ENCODE measurements at places on chromosomes 4 and X.

GRCh38 chr4:81470456-81471297 is 1.0 kb downstream of the RASGEF1B start:
- DNase-seq, result peak; percentile 67

DNA sequence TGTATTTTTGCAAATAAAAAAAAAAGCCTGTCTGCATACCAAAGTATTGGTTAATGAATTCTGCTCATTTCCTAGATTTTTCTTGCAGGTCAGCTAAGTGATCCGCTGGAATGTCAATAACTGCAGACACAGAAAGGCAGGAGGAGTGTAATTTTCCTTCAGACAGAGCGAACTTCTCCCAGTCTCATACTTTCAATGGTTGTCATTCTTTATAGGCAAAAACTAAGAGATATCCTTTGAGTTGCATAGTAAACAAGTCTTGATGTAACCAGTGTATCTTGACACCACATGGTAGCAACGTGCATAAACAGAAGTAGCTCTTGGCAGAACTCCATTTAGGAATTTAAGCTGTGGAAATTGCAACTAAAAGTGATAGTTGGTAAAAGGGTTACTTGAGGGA is 8.2 kb downstream of the CAPN6 start:
- DNase-seq, result no peak

- no peak for DNase-seq
Measured at GRCh38 chr4:187125062-187125461, 401.4 kb upstream of the FAT1 start.

DNA sequence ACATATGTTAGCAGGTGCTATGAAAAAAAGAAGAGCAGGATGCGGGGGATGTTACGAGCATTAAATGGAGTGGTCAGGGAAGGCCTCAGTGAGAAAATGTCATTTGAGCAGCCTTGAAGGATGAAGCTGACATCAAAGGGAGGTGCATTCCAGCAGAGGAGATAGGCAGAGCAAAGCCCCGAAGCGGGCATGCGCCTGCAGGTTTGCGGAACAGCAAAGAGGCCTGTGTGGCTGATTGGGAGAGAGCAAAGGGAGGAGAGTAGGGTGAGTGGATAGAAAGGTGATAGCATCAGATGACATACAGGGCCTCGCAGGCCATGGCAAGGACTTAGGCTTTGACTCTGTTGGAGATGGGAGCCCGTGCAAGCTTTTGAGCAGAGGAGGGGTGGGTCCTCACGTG is 95.4 kb upstream of the GPR50 start:
- no peak for DNase-seq
